ENCODE measurements at places on chromosomes 1 and 21.

DNA sequence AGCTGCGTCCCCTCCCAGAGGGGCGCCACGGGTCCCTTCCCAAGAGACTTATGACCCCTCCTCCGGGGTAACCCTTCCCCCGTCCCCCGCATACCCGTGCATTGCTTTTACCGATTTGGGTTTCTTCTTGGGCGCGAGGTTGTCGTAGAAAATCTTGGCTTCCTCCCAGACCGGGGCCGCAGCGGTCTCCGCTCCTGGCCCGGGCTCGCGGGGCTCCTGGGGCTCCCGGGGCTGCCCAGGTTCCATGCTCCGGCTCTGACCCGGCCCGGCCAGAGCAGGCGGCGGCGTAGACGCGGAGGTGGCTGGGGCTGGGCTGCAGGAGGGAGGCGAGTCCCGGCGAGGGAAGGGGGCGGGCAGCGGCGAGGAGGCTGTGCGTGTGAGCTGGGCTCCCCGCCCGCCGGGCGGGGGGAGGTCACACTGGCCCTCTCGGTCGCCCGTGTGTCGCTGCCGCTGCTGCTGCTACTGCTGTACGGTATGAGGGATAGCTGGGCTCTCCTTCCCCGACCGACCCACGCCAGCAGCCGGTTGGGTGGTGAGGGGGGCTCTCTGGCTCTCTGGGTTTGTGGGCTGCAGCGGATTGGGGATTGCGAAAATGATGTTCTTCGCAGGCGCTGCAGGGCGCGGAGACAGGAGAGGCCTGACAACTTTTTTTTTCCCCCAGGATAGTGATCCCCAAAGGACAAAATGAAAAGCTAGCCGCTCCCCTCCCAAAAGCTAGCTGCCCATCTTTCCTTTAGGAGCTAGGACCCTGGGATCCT is at the start of gene NT5C1A:
TSS of gene NT5C1A (minus strand) at position 315 of the 758 bp plus-strand sequence. CDS start at position 246, 69 bp downstream.
- DNase-seq: peak; percentile 41

- no peak for DNase-seq
These were observed 40.7 kb downstream of the RIPK4 start for GRCh38 chr21:41726058-41726558.

- DNase-seq: no peak
These were observed 163.0 kb downstream of the ZSCAN20 start for GRCh38 chr1:33635336-33636012.

GRCh38 chr1:115450501-115451040 is 112.5 kb upstream of the NGF start:
- DNase-seq: no peak

DNA sequence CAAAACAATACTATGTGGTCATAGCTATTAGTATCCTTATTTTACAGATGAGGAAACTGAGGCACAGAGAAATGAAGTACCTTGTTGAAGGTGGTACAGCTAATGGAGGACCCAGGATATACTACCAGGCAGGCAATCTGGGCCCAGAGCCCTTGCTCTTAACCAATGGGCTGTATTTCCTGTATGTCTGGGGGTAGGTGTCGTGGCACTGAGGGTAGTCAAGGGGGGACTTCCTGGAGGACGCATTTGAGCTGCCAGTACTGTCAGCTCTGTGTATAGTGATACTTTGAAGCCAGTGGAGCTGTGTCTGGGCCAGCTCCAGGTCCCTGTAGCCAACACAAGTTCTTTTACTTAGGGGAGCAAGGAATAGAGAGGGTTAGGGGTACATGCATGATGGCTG is 34.9 kb downstream of the FAM151A start:
- no peak for DNase-seq

DNA sequence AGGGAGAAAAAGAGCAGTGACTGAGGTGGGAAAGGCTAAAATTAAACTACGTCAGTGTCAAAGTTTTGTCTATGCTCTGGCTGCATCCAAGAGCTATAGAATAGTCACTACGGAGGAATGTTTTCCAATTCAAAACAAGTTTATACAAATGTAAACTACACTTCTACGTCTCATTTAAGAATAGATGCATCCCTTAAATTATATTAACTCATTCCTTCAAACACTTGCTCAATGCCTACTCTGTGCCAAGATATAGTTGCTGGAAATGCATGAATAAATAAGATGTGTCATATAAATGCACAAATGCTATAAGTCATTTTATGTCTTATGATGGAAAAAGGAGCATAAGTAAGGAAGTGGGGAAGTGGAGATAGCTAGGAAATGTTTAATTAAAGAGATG is 4.2 kb upstream of the COLGALT2 start:
- no peak for DNase-seq

Data from activated T-cell treated with anti-CD3 and anti-CD28 coated beads, Interleukin-2, amount 50 U/mL, for 1 hour (primary cell).